ENCODE measurements at places on chromosomes 6 and 20.

- DNase-seq = no peak
These were observed 118.7 kb downstream of the SYNDIG1 start for GRCh38 chr20:24588047-24588635.

- DNase-seq = no peak
These were observed 158.1 kb downstream of the QKI start for GRCh38 chr6:163572612-163573011.

DNA sequence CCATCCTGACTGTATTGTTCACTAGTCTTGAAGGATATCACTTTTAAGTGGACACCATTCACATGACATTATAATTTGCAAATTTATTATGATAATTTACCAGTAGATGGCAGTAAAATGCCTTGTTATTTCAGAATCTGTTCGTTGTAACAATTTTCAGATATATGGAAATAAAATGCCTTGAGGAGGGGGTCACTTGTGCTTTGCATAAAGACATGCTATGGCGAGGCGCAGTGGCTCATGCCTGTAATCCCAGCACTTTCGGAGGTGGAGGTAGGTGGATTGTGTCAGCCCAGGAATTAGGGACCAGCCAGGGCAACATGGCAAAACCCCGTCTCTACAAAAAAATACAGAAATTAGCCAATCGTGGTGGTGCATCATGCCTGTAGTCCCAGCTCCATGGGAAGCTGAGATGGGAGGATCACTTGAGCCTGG lies 9.0 kb upstream of the NCOA6 start:
- DNase-seq = peak; percentile 29

DNA sequence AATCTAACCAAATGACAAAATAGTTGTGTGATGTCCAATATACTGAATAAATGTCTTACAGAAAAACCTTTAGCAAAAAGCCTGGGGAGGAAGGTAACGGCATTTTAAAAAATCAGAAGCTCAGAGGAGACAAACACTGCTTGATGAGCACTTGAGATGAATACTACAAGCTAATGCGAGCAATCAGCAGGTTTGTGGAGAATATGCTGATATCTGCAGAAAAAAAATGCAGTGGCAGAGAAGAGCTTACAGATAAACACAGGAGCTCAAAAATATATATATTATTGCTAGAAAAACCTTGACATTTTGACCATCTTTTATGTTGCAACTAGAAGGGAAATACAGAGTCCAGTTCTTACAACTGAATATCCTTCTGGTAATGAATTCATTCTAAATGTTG lies 972.7 kb downstream of the KIF16B start:
- DNase-seq = no peak

- DNase-seq = no peak
These were observed 607 bp downstream of the LYRM2 start for GRCh38 chr6:89637960-89638319.

- peak; percentile 5 for DNase-seq
These were observed 33.9 kb downstream of the SLC17A4 start for GRCh38 chr6:25788305-25788922.

All from umbilical cord (tissue), 2 donors.